ENCODE measurements at places on chromosomes 4 and X.

- ATAC-seq = no peak
Measured at GRCh38 chrX:39958850-39959249, 138.9 kb downstream of the BCOR start.

- ATAC-seq = no peak
Measured at GRCh38 chrX:71823391-71824057, 60.4 kb downstream of the CXorf49B start.

DNA sequence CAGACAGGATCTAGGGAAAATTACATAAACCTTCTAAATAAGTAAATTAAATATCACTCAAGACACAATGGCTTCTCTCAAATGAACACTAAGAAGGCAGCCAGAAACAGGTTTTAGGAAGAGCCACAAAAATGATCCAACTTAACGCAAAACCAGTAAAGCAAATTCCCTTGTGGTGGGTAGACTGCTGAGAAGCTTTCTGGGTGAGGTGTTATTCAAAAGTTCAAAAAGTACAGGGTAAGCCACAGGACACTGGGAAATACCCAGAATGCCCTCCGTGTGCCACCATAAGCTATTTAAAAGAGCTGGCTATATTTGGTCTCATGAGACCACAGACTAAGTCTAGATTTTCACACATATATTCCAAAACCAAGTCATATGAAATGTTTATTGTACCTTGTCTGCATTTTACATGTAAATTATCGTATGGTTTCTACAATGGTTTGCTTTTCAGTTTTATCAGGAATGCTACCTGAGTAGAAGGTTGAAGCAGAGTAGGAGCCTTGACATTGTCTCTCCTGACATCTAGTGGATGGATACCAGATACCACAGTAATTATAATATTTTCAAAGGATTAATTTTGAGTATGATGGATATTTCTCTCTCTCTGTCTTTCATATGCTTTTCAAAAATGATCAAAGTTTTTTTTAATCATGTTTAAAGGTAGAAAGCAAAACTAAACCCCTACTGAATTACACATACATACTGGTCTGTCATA lies 109.3 kb upstream of the KLHL13 start:
- no peak for ATAC-seq

GRCh38 chrX:118593407-118593806 lies 97.8 kb downstream of the DOCK11 start:
- ATAC-seq = no peak

- no peak for ATAC-seq
Measured at GRCh38 chrX:262381-262909, 18.7 kb upstream of the PLCXD1 start.

DNA sequence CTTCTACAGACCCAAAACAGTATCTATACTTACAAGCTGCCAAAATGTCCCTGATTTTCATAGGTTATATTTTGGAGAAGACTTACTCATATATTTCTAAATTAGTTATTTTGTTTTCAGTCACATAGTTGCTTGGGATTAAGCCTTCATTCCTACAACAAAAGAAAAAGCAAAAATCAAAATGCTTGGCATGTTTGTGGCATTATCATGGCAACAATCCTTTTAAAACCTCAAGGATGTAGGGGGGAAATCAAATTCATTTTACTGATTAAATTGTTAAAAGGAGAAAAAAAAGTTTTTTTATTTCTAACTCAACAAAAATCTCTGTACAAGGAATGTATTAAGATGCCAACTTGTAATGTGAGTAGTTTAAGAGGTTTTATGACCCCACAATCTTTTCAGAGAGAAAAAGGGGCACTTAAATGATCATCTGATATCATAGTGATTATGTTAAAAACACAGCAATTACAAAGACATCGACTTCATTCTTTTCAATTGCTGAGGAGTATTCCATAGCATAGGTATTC lies 23.5 kb downstream of the TXK start:
- ATAC-seq = no peak

DNA sequence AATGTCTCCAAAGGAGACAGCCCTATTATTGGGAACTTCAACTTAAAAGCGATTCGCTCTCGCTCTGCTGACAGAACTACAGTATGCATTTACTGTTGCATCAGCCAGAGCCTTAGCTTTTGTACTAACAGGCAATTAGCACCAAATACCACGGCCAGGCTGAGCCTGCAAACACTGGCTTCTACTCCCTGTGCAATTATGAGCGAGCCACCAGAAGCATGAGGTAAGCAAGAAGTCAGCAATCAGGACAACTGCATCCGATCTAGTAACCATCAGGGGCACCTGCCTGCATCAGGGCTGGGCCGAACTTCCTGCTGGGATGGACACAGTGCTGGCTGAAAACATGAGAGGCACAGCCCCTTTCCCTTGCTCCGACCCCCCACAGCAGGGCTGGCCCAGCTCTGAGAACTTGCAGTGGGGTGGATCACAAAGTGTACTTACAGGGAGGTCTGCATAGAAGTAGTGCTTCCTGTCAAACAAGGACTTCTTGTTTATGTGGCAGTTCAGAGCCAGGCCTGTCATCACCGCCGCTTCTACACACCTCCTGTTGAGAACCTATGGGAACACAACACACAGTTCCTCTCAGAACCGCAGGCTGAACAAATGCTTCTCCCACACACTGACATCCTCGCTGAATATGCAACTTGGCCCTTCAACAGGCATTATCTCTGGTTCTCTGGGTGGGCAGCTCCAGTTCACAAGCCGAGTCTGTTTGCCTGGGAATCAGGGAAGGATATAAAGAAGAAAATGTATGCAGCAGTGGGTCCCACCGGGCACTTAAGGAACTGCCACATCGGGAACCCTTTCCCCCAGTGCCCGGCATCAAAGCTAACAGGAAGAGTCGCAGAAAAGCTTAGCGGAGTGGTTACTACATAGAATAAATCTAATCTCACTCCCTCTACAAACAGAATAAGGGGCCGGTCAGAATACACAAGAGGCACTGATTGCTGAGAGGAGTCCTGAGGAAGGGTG lies 41.5 kb downstream of the GATB start:
- ATAC-seq = no peak

DNA sequence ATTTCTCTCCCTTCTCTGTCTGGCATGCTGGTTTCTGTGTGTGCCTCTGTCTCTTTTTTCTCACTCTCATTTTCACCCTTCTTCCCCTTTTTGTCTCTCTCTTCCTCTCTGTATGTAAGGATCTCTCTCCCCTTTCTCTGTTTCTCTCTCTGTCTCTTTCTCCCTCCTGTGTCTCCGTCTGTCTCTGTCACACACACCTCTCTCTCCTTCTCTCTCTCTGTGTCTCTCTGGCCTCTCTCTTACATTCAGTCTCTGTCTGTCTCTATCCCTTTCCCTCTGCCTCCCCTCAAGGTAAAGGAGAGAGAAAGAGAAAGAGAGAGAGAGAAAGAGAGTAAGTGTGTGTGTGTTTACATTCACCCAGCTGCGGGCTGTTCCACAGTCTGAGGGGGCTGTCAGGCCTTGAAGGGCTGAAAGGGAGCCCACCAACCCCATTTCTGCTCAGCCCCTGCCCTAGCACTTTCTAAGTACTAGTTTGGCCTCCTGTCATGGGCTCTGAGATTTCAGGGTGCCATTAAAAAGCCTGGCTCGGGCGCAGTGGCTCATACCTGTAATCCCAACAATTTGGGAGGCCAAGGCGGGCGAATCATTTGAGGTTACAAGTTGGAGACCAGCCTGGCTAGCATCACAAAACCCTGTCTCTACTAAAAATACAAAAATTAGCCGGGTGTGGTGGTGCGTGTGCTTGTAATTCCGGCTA lies 9.6 kb upstream of the TSPYL2 start:
- no peak for ATAC-seq

DNA sequence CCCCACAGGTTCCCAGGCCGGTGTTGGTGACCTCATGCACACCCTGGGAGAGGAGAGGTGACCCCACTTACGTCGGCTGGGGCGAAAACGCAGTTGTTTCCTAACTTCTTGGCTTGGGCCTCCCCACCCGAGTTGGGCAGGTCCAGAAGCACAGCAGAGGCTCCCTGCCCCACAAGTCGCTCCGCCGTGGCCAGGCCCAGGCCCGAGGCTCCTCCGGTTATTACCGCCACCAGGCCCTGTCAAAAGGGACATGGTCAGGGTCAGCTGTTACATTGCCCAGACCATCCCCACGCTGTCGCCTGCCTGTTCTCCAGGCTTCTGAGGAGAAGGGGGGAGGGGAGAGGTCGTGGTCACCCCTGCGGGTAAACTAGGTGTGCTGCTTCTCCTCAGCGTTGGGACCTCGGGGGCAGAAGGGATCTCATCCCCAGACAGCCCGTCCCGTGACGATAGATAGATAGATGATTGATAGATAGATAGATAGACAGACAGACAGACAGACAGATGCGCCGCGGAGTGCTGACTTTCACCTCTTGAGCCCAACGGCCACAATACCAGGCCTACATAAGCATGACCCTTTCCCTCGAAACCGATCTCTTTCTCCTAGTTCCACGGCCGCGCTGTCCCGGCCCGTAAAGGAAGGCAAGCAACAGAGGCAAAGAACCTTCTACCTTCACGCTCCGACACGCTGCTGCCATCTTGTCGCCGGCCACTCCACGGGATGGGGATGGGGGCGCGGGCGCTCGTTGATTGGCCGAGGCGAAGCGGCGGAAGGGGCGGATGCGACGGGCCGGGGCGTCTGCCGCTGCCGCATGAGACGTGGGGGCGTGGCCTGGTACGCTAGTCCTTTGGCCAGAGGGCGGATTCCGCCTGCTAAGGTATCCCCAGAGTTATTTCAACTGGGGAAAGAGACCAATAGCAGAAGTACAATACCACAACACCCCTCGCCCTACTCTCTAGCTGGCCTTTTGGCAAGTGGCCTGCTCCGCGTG lies at the start of gene HSD17B10:
HSD17B10 (minus strand) TSS at position 720 of the 989 bp plus-strand sequence; CDS start at position 695, 25 bp downstream.
- ATAC-seq = peak; percentile 96

DNA sequence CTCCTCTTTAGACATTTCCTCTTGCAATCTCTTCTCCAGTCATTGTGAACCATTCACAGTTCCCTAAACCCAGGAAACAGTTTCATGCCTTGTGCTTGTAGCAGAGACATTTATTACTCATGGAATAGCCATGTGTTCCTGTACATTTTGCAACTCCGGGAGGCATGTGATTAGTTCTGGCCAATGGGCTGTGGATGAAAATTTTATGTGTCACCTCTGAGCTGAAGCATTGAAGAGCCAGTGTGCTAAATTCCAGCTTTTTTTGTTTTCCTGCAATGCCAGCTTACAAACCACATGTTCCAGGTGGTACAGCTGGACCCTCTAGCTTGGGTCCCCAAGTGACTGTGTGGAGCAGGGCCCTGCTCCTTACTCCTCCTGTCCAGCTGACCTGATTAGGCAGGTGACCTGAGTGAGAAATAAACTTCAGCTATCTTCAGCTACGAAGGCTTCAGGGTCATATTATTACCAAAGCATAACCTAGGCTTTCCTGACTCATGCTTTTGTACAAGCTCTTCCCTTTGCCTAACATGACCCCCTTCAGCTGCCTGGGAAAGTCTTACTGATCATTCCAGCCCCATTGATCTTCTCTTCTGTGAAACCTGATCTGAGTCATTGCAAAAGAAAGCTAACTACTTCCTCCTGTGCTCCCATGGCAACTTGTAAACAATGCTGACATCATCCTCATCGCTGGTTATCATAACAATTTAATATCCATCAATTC lies 200.4 kb downstream of the PTTG2 start:
- peak; percentile 70 for ATAC-seq

Data from activated CD4-positive, CD25-positive, alpha-beta regulatory T cell treated with anti-CD3 and anti-CD28 coated beads, Interleukin-2, amount 50 U/mL, for 24 hours (primary cell).